ENCODE measurements at places on chromosomes 12 and 14.

DNA sequence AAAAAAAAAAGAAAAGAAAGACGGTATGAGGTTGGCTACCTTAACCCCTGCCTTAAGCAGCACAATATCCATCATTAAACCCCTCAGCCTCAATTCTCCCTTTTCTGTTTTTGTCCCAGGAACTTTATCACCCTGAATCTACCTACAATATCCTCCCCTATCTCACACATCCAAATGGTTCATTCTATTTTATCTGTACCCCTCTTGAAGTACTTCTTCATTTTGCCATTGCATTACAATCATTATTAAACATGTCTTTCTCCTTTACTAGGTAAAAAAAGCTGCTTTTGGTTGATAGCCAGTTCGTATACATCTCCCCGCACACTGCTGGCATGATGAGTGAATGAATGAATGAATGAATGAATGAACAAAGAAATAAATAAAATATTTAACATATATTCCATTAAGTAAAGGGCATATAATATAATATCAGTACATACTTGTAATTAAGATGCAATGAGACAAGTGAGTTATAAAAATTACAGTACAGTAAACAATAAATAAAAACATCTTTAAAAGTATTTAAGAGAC lies 364 bp upstream of the GPR65 start:
- DNase-seq, result no peak

DNA sequence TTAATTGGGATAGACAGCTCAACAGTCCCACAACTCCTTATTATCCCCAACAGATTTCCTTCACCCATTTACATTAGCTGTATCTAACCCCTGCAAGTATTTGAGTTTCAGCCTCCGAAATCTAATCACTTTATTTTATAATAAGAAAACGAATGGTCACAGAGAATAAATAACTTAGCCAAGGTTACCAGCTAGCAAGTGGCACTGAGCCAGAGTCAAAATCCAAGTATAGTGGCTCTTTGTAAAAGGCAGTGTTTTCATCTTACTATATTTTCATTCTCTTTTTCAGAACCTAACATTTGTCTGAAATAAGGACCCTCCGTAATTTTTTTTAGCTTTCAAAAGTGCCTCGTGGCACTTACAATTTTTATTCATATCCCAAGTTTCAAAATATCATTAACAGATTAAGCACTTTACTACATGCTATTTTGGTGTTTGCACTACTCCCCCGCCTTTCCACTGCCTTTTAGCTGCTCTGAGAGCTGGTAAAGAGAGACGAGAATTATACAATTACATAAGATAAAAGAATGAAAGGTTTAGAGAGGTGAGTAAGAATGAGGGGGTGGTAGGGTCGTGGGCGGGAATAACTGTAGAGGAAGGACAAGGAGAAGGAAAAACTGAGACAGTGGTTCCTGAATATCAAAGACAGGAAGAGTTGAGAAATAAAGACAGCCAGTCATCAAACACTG lies 3.7 kb upstream of the USP15 start:
- DNase-seq, result no peak

GRCh38 chr12:118302053-118302452 lies 70.7 kb downstream of the TAOK3 start:
- DNase-seq, result no peak

DNA sequence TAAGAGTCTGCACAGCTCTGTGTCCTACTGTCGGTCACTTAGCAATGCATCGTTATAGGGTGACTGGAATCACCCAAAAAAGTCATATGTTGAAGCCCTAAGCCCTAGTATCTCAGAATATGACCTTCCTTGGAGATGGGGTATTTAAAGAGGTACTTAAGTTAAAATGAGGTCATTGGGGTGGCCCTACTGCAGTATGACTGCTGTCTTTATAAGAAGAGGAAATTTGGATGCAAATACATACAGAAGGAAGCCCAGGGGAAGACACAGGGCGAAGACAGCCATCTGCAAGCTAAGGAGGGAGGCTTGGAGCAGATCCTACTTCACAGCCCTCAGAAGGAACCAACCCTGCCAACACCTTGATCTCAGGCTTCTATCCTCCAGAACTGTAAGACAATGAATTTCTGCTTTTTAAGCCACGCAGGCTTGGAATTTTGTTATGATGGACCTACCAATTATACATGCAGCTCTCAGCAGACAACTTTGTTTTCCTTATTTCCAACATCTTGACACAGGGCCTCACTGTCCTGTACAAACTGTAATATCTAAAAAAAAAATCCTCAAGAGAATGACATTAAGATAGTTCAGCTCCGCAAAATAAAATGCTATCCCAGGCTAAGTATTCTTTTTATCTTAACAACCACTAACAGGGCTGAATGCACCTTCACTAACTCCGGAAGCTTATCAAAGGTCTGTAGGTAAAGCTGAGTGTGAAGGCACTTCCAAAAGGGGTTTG lies 40.4 kb downstream of the ZFP36L1 start:
- no peak for DNase-seq

- no peak for DNase-seq
These were observed 59.5 kb downstream of the ETNK1 start for GRCh38 chr12:22684140-22685118.

DNA sequence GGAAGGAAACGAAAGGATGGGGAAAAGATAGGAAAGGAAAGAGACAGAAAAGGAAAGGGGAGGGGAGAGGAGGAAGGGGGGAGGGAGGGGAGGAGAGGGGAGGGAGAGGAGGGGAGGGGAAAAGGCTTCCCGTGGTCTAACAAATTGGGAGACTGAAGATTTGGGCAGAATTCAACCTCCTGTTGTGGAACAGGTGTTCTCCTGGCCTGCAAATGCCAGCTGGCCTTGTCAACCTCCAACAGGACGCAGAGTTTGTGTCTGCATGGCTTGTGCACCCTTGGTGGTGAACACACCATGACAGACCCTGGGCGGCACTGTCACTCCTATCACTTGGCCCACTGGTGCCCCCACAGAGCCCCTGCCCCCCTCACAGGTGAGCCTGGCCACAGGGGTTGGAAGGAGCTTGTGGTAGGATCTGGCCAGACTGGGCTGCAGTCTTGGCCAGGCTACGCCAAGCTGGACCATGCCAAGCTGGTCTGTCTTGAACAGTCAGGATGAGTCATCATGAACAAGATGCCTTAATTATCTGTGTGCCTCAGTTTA lies 321.6 kb downstream of the BCL11B start:
- no peak for DNase-seq
